ENCODE measurements at places on chromosomes 6 and 20.

GRCh38 chr6:36347621-36348020, 10.9 kb upstream of the BNIP5 start:
- DNase-seq, result no peak

GRCh38 chr20:63471717-63471980, 806 bp downstream of the KCNQ2 start:
- no peak for DNase-seq

- DNase-seq, result peak; percentile 39
These were observed 10.7 kb downstream of the DLL1 start for GRCh38 chr6:170279977-170280688.

DNA sequence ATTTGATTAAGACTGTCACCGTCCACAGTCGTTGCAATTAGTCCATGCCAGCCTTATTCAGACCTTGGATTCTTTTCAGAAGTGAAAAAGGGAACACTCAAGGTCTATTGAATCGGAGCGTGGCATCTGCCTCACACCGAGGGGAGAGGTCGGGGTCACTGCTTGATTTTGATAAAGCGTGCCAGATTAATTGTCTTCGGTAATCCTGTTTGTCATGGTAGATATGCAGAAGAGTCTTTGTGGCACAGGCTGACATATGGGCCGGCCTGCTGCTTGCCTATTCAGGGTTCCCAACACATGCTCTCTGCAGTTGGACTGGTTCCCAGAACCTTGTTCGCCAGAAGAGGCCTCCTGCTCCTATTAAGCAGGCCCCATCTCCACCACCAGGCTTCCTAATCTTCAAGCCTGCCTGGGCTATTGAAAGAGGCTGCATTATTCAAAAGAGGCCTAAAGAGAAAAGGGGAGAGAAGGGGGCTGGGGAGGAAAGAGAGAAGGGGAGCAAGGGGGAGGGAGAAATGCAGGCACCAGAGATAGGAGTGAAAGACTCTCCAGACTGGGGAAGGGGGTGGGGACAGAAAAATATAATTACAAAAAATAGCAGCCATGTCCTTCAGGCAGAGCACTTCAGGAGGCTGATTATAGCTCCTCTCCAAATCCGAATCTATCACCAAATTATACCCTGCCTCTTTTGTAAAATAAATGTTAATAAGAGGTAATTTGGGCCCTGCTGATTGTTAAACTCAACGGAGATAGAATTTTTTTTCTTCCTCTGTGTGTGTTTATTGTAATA, 611.3 kb downstream of the HDGFL1 start:
- DNase-seq, result no peak

DNA sequence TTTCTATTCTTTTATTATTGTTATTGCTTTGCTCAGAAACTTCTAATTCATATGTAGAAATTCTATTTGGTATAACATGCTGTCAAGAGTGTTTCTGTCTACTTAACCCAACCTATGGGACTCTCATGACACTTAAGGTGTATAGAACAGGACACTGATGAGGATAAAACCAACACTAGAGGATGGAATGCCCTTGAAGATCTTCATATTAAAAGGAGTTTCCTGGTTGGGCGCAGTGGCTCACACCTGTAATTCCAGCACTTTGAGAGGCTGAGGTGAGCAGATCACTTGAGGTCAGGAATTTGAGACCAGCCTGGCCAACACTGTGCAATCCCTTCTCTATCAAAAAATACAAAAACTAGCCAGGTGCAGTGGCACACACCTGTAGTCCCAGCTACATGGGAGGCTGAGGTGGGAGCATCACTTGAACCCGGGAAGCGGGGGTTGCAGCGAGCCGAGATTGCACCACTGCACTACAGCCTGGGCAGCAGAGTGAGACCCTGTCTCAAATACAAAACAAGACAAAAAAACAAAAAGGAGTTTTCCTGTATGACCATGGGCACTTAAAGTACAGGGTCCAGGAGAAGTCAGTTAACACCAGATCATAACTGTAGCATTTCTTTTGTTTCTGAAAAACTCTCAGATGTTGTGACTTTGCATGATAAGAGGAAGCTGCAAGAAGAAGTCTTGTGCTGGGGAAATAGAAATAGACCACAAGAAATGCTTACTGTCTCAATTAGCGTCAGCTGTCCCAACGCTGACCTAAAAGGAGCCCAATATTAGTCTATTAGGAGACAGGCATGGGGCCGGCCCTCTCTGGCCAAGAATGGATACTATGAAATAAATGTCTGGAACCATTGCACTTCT, 38.9 kb upstream of the CD2AP start:
- no peak for DNase-seq

GRCh38 chr6:42025066-42025844, 25.1 kb upstream of the TAF8 start:
- DNase-seq, result no peak

DNA sequence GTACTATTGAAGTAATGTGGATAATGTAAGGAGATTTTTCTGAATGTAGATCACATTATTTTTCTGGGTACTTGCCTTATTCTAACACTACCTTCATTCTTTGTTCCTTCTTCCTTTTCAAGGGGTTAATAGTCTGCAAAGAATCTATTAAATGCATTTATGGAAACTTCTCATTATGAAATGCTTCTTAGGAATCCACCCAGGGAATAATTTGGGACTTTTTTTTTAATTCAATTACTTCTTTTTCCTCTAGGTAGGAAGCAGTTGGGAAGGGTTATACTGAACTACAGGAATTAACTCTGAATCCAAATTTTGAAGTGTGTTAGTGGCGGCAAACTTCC, 173.1 kb downstream of the FOXA2 start:
- DNase-seq, result no peak

- no peak for DNase-seq
These were observed 11.5 kb upstream of the SLC52A3 start for GRCh38 chr20:779771-780170.

DNA sequence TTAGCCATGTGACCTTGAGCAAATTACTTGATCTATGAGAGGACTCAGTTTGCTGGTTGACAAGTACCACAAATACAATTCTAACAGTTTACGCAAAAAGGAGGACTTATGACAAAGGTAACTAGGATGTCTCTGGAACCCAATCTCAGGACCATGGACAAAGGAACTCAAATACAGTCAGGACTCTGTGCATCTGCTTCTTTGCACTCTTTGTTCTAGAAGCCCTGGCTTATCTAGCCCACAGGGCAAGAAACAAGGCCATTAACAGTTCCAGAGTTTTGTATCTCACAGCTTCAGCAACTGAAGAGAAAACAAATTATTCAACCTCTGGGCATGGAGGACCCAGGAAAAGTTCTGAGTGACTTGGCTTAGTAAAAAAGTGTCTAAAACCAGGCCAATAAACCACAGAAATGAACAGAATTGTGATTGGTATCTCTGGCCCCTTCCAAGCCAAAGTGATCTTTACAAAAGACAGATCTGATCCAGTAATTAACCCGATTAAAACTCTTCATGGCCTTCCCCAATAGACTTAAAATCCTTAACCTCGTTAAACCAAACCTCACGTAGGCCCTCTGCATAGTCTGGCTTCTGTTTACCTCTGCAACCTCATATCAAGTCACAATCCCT, 5.9 kb downstream of the WASF1 start:
- DNase-seq, result no peak

DNA sequence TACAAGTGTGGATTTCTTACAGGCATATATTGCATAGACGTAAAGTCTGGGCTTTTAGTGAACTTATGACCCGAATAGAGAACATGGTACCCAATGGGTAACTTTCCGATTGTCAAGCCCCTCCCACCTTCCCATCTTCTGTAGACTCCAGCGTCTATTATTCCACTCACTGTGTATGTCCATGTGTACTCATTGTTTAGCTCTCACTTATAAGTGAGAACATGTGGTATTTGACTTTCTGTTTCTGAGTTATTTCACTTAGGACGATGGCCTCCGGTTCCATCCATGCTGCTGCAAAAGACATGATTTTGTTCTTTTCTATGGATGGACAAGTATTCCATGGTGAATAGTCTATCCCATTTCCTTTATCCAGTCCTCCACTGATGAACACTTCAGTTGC, 306.4 kb downstream of the CD83 start:
- DNase-seq, result no peak

GRCh38 chr6:93337772-93338394, 81.5 kb downstream of the EPHA7 start:
- no peak for DNase-seq

DNA sequence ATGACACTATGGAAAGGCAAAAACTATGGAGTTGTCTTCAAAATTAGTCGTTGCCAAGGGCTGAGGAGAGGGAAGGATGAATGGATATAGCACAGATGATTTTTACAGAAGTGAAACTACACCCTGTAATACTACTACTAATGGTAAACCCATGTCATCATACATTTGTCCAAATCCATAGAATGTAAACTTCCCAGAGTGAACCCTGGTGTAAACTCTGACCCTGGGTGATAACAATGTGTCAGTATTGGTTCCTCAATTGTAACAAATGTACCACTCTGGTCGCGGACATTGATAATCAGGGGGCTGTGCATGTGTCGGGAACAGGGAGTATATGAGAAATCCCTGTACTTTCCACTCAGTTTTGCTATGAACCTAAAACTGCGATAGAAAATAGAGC, 72.2 kb downstream of the CNBD2 start:
- DNase-seq, result no peak

DNA sequence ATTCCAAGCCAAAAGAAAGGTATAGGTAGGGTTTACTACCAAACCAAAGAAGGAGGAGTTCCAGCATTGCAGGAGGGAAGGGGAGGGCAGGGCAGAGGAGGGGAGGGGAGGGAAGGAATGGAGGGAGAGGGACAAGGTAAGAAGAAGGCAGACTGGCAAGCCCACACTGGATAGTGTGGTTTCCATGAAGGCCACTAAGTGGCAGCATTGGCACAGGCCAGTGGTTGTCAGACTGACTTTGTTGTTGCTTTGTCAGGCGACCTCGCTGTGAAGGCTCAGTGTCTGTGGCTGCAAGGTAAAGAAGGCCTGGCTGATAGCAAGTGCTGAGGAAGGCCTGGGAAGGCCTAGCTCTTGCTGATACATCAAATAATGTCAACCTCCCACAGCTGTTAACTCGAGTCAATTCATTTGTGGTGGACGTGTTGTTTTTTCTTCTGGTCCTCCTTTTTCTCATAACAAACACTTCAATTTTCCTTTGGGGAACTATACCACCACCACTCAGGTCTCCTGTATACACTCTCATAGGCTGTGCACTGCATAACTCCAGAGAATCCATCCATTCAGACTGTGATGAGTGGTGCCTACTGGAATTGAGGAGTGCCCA, 7.7 kb upstream of the ZNF334 start:
- DNase-seq, result peak; percentile 17

- no peak for DNase-seq
These were observed 101.2 kb downstream of the MYO6 start for GRCh38 chr6:75850026-75850833.

- DNase-seq, result no peak
These were observed 34.5 kb downstream of the SLX4IP start for GRCh38 chr20:10469599-10469998.

GRCh38 chr6:109521080-109521479, 38.1 kb upstream of the ZBTB24 start:
- DNase-seq, result no peak

DNA sequence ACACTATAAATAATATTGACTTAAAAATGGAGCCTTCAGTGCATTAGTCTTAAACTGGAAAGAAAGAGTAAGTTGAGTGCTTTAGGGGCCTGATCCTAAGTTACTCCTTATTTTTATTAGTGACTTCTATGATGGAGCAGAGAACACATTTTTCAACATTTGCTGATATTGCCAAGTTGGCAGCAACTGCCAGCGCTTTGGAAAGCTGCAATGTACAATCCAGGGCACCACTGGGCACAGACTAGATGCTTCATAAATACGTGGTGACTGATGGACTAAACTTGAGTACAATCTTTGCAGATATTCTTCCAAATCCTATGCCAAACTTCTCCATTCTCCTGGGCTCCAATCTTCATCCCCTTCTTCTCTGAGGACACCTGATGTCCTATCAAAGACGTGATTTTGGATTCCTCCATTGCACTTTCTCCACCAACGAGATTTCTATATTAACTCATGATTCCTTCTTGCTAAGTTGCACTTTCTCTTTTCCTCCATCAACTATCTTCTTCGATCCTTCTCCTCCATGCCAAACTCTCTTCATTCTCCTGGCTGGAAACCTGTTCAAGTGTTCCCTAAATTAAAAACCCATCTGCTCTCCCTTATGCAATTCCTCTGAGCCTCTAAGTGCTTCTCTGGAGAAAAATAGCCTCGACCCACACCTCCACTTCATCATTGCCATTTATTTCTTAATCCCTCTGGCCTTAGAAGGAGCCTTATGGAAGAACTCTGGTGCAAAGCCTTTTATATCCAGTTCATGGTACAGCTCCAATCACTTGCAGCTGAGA, 28.5 kb upstream of the PAK5 start:
- DNase-seq, result no peak

- DNase-seq, result no peak
These were observed 27.4 kb downstream of the STX11 start for GRCh38 chr6:144177726-144178125.

GRCh38 chr6:163151212-163151611, 263.3 kb upstream of the QKI start:
- no peak for DNase-seq

DNA sequence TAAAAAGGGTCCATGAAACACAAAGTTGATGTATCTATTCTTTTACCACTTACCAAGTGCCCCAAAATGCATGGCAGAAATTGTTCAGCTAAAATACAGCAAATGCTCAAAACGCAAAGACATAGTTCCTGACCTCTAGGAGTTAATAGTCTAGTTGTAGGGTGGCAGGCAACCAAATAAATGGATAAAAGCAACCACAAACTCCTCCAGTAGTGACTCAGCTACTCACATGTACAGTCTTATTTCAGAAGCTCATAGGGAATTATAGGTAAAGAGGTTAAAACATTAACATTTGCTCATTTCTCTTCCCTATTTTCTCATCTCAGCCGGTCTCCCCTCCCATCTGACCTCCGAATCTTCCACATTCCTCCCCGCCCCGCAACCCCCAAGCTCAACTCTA, 143.9 kb upstream of the INSM1 start:
- DNase-seq, result no peak

DNA sequence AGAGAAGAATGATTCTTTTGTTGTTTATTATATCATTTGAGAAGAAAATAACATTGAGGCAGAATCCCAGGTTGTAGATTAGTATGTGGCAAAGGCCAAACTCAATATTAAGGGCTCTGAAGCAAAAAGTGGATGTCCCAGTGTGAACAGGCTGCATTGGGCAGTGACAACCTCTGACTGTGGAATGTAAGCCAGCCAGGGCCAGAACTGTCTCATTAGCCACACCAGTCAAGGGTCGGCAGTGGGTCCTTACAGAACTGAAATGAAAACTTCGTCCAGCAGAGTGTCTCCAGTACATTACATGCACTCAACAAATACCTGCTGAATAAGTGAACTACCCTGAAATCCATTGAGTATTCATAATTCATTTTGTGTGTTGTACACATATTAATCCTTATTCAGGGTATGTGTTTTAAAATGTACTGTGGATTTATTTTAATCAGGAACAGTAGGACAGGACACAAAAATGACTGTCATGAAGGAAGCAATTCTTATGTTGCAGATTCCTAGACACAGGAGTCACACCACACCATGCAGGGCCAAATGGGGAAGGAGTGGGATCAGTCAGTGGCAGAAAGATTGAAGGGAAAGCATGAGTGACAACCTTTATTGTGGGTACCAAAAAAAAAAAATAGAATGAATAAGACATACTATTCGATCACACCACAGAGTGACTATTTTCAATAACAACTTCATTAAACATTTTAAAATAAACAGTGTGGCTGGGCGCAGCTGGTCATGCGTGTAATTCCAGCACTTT, 64.9 kb upstream of the UTRN start:
- DNase-seq, result no peak

- no peak for DNase-seq
These were observed 45.2 kb downstream of the PLCG1 start for GRCh38 chr20:41182296-41183212.

GRCh38 chr6:36249536-36249935, 20.3 kb upstream of the PNPLA1 start:
- DNase-seq, result no peak

- no peak for DNase-seq
These were observed 24.3 kb upstream of the IL17A start for GRCh38 chr6:52161689-52162438.
